C1 segment of cervical spinal cord (tissue), 14 donors: ENCODE measurements at places on chromosomes 12 and 14.

- no peak for DNase-seq
These were observed 44.3 kb downstream of the GALNT9 start for GRCh38 chr12:132284827-132285741.

- no peak for DNase-seq
These were observed 37.4 kb downstream of the RCOR1 start for GRCh38 chr14:102629808-102630350.

GRCh38 chr12:47798382-47798948 is 21.2 kb downstream of the HDAC7 start:
- no peak for DNase-seq

GRCh38 chr14:67232621-67233020 is 8.6 kb upstream of the PALS1 start:
- no peak for DNase-seq

DNA sequence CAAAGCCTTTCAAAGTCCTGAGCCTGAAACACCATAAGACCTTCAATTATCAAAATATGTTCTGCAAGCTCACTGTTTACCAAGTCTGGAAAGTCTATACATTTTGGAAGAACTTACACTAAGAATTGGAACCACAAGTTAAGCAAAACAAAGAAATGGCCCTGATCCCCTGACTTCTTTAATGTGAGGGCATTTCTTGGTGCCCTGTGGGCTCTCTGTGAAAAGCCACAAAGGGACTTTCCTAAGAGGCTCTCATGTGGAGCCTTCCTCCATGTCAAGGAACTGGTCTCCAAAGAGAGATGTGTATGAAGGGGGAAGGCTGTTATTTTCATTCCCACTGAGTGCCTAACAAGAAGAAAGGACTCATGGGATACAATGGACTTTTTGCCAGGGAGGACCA is 13.5 kb upstream of the MYH6 start:
- DNase-seq: no peak

- DNase-seq: no peak
These were observed 216.6 kb downstream of the PTPRO start for GRCh38 chr12:15538881-15539280.

- no peak for DNase-seq
These were observed 4.7 kb upstream of the PPP1R1A start for GRCh38 chr12:54593135-54593534.

- no peak for DNase-seq
These were observed 87.7 kb downstream of the ITPK1 start for GRCh38 chr14:93027810-93028723.
